HCEC 1CT (cell line): ENCODE measurements at places on chromosomes 7 and 10.

- no peak for DNase-seq
Measured at GRCh38 chr10:91366704-91367103, 43.4 kb upstream of the HECTD2 start.

DNA sequence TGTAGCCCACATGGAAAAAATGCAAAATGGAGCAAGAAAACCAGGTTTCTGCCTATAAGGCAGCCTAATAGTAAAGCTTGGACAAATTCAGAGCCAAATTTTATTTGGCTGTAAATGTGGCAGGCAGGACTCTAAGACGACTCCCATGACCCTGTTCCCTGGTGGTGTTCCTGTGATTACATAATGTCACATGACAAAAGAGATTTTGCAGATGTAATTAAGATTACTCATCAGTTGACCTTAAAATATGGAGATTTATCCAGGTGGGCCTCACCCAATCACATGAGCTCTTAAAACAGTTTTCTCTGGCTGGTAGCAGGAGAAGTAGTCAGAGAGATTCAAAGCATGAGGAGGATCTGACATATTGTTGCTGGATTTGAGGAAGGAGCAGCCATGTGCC is 303.1 kb upstream of the IMMP2L start:
- no peak for DNase-seq

DNA sequence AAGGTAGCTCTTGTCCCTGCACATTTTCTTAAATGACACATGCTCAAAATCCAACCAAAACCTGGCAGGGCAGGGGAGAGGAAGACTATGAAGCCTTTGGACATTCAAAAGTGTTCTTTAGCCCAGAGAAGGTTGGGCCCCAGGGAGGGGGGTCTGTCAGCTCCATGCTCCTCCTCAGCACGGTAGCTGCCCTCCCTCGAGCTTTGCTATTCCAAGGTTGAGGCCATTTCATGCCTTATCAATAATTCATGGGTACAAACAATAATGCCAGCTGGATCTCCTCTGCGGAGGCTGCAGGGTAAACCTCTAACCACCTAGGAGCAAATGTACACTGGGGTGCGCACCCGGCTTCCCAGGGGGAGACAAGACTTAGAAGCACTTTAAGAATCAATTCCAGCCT is 61.5 kb downstream of the SLIT1 start:
- DNase-seq, result no peak

- peak; percentile 25 for DNase-seq
Measured at GRCh38 chr7:18257711-18258110, 230.1 kb upstream of the PRPS1L1 start.

DNA sequence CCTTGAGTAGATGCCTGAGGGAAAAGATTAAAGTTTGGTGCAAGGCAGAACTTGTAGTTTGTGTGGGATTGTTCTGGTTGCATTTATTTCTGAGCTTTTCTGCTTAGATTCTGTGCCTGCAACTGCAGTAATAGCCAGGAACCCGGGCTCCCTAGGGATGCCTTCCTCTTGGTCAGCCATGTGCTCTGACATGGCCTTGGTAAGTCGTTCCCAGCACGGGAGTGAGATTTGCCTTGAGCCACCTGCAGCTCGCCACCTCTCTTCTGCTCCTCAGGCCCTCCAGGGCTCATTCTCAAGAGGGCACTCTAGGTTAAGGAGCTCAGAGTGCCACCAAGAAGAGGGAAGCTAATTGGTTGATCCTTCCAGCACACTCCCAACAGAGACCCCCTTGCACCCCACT is 350.6 kb upstream of the MKI67 start:
- DNase-seq, result no peak

GRCh38 chr7:151448261-151449252 is 8.6 kb upstream of the CRYGN start:
- DNase-seq, result peak; percentile 55

- DNase-seq, result no peak
Measured at GRCh38 chr10:359093-359492, 223.8 kb downstream of the ZMYND11 start.

DNA sequence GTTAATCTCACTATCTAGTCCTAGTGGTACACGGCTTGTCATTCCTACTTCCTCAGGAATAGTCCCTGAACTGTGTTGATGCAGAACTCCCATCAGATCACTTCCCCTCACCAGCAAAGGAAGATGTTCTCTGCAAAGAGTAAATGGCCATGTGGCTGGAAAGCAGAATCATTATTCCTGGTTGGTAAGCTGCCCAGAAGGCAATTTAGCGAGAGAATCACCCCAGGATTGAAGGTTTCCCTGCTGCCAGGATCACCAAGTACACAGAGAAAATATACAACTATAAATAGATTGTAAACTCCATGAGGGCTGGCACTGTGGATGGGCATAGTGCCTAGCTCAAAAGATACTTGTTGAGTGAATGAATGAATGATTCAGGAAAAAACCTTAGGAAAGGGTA is 115.0 kb downstream of the GFRA1 start:
- DNase-seq, result no peak

DNA sequence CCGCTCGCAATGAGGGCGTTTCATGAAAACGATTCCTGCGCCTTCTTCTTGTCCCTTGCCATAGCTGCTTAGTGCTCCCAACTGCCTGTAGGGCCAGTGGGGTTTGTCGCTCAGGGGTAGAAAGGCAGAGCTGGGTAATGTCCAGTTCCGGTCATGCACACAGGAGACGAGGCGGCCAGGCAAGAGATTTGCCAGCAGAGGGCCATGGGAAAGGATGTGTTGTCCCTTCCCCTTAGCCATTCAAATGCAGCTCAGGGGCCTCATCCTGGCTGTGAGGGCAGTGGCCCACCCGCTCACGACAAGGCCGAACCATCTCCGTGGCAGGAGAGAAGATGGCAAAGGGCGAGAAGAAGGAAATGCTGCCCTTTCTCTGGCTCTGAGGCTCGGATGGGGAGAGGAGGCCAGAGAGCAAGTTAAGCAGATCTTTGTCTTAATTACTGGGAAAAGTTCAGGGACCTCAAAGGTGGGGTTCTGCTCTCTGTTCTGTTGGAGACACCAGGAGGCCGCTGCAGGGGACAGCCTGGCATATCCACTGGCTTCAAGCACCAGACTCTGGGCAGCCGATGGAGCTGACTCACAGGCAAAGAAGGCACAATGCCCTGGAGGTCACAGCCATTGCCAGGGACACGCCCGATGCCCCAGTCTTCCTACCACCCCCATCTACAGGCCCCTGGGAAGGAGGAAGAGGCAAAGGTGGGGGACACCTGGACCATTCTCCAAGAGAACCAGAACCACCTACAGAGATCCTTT is 534.8 kb upstream of the MGMT start:
- no peak for DNase-seq

DNA sequence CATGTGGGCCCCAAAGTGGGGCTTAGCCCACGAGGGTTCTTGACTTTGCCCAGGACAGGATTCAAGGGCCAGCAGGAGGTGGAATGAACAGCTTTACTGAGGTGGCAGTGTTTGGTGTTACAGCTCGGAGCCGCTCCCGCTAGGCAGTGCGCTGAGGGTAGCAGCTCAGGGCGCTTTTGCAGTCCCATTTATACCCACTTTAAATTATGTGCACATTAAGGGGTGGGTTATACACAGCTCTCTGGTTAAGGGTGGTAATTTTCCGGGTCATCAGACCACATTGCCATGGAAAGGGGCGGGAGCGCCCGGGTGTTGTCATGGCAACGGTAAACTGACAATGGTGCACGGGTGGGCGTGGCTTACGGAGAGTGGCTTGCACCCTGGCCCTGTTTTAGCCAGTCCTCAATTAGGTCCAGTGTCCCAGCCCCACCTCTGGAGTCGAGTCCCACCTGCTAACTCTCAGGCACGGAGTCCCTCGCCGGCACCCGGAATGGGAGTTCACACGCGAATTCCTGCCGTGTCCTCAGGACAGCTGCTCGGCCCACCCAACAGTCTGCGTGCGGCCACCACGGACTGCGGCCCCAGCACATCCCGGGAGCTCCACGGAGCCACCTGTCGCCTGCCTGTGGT is 58.2 kb upstream of the PDGFA start:
- DNase-seq, result no peak

DNA sequence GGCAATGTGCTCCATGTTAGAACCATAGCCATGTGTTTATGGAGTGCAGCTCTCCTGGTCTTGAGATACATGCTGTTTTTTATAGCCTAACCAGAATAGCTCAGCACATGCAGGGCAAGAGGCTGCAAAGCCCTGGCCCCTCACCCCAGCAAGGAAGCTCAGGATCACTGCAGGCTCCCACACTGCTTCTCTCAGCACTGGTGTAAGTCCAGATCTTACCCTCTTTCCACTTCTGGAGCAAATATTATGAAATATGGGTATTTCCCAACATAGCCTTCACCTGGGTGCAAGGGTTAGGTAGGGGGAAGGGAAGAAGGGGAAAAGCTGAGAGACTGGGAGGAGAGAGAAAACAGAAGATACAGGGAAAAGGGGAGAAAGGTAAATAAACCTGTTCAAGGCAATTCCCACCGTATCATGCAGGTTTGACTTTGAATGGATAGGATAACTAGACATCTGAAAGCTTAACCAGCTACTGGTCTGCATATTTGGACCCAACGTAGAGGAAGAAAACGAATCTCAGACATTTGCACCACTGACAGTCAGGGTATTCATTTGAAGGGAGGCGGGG is 19.7 kb downstream of the SKIDA1 start:
- no peak for DNase-seq

DNA sequence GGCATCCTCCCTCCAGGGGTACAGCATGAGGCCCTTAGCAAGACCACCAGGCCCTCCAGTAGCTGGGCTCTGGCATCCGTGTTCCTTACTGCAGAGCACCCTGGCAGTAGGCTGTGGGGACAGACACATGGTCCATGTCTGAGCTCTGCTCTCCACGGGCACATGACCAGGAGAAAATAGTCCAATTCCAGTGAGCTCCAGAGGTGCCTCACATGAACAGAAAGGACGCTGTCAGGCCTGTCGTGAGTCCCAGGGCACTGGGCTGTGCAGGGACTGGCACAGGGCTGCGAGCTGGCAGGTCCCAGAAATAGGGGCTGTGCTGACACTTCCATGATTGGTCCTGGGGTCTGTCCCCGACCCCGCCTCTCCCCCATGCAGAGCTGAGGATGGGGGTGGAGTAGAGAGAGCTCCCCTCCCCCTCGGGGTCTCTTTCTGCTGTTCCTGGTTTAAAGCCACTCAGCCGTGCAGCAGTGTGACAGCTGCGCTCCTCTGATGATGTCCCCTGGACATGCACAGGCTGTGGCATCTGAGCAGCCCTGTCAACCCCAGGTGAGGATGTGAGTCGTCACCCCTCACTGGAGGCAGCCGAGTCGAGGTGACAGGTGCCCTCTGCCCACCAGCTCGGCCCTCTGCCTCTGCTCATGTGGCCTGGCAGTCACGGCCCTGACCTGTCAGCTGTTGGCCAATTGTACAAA is 25.2 kb upstream of the ZNF488 start:
- DNase-seq, result no peak

DNA sequence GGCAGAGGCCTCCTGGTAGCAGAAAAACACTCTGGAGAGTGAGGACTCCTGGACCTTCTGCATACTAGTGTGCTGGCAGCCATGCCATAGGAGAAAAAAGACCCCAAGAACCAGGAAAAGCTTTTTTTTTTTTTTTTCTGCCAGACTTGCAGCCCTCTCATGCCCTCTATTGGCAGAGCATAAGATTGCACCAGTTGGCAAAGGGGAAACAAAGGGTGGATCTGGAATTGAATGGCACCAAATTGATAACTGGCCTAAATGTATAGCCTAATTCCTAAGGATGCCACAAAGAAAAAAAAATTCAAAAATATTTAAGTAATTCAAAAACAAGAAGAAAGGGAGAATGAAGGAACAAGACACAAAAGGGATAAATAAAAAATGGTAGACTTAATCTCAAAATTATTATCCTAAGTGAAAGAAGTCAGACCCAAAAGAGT is 112.5 kb upstream of the GHITM start:
- no peak for DNase-seq

GRCh38 chr10:5271526-5271925 is 74.9 kb downstream of the AKR1C4 start:
- no peak for DNase-seq

GRCh38 chr7:16734148-16734726 is 19.3 kb upstream of the TSPAN13 start:
- DNase-seq, result no peak

DNA sequence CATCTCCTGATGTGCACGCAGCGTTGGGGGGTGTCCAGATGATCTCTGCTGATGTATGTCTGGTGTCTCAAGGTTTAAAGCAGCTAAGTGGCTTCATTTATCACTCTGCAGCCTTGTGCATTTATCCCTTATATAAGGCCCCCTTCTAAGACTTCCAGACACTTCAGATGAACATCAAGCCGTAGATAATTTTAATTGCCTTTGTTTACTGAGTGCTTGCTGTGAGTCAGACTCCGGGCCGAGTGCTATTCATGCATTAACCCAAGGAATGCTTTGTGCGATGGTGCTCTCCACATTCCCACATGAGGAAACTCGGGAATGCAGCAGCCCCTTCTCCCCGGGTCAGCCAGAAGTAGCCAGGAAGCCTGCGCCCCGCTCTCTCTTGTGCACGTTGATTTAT is 328.6 kb upstream of the COBL start:
- no peak for DNase-seq

DNA sequence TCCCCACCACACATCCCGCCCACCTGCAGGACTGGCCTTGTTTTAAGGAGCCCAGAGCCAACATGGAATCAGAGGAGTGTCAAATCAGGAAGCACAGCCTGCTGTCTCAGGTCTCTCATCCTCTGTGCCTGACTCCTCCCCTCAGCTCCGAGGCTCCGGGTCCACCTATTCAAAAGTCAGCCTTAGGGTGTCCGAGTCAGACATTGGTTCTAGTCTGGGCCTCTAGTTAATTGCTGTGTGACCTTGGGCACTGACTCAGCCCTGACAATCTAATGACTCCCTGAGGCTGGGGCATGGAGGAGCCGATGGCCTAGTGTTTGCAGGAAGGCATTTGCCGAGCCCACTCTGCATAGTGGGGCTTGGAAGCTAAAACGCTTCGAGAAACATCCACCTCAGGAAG is 223.1 kb upstream of the PPP2R2D start:
- no peak for DNase-seq

DNA sequence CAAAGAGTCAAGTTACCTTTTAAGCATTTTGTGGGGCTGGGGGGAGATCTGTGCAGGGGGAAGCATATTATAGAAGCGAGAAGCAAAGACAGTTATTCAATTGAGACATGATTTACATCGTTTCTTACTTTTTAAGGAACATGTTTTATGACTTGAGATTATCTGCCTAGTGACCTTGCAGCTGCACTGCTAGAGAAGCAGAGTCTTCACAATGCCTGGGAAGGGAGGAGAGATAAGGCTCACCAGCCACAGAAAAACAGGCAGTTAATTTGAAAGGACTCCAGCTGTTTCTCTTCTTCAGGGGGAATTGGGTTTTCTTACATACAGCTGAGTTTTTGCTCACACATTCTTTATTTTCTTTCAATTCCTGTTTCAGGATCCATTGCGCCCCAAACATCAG is 31.0 kb downstream of the PHYH start:
- no peak for DNase-seq
